ENCODE measurements at places on chromosomes 7 and 10.

- no peak for DNase-seq
Observed at GRCh38 chr7:2631946-2632732, at the start of gene TTYH3. TSS of gene TTYH3 (plus strand) at chr7:2631986. CDS start at chr7:2632156, 170 bp downstream.

- DNase-seq = no peak
Observed at GRCh38 chr7:25077096-25077495, 48.0 kb downstream of the CYCS start.

DNA sequence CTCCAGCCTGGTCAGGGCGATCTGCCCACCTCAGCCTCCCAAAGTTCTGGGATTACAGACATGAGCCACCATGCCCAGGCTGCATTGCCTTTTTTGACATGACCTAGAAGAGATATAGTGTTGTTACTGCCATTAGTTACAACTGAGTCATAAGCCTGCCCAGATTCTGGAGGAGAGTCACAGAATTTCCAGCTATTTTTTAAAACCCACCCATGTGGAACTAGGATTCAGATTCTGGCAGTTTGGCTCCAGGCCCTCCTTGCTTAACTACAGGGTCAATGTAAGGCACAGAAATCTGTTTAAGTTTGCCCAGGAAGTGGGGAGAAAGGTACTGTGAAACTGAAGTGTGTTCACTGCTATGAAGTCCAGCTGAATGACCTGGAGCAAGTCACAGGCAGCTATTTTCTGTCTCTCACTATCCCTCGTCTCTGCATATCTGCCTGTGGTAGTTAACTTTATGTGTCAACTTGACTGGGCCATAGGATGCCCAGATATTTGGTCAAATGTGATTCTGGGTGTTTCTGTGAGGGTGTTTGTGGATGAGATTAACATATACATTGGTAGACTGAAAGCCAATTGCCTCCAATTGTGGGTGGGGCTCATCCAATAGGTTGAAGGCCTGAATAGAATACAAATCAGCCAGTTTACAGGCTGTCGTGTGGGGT, 8.4 kb upstream of the MARVELD1 start:
- no peak for DNase-seq

GRCh38 chr10:14153570-14154055, 177.1 kb downstream of the FRMD4A start:
- no peak for DNase-seq

- no peak for DNase-seq
Observed at GRCh38 chr10:115321360-115321759, 228.2 kb downstream of the ATRNL1 start.

DNA sequence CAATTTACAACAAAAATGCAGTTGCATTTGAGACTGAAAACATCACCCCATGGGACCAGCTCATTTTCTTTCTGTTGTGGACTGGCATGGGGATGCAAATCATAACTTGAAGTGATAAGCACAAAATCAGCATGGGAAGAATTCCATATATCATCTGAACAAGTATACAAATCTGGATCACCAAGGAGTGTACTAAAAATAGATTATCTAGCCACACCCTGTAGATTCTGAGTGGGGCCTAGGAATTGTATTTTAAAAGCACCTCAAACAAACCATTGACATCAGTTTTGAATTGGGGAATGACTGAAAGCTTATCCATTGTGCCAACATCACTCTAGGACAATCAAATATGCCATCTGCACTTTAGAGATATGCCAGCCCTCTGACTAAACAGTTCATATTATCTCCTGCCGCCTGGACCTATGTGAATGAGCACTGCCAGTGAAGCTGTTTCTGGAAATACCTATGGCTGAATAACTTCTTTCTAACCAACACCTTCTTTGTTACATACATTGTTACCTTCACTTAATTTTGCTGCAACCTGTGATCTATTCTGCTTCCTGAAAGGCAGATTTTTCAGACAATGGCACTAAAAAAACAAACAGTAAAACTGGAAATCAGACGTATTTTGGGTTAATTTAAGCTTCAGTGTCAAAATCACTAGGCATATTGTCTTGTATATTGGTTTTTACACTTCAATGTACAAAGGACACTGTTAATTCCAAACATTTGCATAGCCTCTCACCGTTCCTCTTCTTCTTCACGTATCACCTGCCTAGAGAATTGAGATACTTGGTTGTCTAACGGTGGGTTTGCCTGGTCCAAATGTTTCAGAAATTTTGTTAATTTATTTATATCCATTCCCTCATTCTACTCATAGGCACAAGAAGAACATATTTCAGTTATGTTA, 42.4 kb upstream of the HGF start:
- no peak for DNase-seq

DNA sequence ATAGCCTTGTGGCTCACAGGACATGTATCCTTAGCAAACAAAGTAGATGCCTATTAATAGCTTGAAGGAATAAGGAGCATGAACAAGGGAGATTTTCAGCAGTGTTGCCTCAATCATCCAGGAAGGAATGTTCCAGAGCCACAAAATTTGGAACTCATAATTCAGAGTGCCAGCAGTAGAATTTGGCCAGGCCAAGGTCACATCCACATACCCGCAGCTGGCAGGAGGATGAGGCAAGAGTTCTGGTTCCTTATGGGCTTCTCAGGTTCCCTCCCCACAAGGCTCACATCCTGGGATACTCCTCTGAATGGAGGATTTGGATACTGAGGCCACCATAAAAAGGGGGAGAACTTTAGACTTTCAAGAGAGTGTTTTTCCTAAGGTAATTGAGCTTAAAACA, 45.8 kb downstream of the SUFU start:
- DNase-seq = no peak

DNA sequence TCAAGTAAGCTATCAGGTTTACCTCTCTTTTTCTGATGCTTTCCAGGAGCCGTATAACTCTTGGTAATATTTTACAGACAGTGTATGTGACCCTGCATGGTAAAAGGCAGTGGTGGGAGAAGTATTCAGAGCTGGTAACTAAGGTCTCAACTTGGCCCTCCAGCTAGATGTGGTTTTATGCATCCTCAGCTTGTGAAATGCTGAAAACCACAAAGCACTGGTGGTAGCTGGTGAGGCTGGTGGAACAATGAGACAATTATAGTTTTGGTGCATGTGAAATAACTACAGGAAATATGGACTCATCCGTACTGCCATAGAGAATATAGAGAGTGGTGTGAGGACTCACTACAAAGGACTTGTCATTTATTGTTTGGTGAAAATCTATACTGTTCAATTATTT, 383.0 kb upstream of the PCDH15 start:
- no peak for DNase-seq

GRCh38 chr7:150958597-150958996, 19.5 kb downstream of the KCNH2 start:
- no peak for DNase-seq

GRCh38 chr10:6054884-6055283, 7.3 kb downstream of the IL2RA start:
- no peak for DNase-seq

- DNase-seq = no peak
Observed at GRCh38 chr7:2251841-2252771, 10.1 kb downstream of the NUDT1 start.

DNA sequence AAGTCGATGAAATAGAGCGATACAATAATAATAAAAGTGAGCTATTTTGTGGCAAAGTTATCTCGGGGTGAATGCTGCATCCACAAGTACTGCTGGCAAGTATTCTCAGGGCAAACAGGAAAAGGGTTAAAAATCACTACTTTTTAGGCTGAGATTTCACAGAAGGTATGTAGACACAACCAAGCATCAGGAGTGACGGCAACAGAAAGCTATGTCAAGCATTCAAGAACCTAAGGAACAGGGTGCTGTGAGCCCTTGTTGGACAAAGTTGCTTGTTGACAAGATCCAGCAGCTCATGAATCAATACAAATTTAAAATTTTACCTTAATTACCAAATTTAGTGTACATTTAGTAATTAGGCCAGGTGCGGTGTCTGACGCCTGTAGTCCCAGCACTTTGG, 41.2 kb upstream of the C1QL3 start:
- no peak for DNase-seq

DNA sequence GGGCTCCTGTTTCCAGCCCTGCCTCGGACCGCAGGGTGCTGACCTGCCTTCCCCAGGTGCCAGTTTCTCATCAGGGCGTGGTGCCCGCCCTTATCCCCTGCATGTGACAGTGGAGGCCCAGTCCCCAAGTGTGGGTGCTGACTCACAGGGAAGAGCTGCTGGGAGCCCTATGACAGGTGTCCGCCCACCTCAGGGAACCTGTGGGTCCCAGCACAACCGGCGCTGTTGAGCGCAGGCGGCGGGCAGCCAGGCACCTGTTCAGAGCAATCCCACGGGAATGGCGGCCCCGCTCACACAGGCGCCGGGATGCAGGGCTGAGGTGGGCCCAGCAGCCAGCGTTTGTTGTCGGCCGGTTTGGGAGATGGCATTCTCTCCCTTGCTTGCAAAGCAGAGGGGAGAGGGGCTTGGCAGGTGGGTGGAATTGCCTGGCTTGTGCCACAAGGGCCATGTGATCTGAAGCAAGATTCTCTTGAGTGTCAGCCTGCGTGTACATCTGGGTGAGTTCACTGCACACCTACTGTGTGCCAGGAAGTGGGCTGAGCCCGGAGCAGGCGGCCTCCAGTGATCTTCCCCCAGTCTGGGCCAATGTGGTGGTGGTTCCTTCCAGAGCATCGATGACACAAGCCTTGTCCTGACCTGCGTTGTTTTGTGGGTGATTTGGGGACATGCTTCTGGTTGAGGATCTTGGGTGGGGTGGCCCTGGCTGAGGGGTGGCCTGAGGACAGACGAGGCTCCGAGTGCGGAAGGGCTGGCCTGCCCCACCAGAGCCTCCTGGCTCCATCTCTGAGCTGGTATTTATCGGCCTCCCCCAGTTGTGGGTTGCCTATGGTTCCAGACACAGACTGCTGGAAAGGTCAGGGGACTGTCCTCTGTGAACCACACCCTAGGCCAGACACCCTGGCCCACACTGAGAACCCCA, 2.4 kb downstream of the PWWP2B start:
- DNase-seq = no peak

- no peak for DNase-seq
Observed at GRCh38 chr7:110531186-110531585, 559.7 kb upstream of the LRRN3 start.

DNA sequence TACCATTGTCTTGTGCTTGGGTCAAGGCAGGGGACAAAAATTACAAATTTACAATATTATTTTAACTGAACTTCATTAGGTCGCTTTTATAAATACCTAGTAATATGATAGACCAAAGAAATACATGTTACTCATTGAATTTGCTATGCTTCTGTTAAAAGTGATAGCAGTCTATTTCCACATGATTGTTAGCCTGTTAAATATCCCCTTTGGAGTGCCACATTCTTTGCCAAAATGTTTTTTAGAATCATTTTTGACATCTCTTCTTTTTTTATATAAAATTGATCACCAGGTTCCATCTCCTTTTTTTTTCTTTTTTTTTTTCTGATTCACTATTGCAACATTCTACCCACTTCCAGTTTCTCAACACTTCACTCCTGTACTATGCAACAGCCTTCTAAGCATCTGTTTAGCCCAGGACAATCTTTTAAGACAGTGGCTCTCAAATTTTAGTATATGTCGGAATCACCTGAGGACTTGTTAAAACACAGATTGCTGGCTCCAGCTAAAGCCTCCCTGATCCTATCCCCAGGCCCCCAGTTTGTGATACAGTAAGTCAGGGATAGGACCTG, 16.4 kb upstream of the NDUFA5 start:
- no peak for DNase-seq

GRCh38 chr10:15378569-15378968, 7.5 kb upstream of the FAM171A1 start:
- no peak for DNase-seq

DNA sequence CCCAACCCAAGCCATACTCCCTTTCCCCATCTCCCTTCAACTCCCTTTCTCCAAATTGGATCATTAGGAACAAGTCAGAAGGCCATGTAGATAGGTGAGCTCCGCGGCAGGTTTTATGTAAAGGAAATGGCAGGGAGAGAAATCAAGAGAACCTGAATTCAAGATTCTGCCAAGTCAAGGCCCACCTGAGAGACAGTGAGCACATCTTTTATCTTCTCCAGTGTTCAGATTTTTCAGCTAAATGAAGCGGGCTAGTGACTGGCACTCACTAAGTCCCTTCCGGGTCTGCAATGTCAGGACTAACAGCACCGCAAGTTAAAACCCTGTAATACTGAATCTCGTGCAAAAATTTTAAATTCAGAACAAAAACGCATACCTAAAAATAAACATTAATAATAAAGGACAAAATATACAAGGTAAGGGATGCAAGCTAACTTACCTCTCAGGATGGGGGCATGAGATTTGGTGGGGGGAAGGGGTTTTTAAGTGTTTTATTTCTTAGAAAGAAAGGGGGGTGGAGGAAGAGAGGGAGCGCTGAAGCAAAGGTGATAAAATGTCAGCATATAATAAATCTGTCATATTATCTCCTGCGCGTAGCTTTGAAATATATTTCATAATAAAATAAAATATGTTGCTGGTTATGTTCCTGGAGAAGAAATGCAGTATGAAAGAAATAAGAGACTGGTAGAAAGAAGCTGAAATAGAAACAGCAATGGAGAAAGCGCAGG, 17.6 kb downstream of the TCAF1 start:
- no peak for DNase-seq

- DNase-seq = no peak
Observed at GRCh38 chr10:78688901-78689583, 379.7 kb upstream of the ZMIZ1 start.

GRCh38 chr7:12194426-12194825, 16.7 kb upstream of the TMEM106B start:
- DNase-seq = no peak

DNA sequence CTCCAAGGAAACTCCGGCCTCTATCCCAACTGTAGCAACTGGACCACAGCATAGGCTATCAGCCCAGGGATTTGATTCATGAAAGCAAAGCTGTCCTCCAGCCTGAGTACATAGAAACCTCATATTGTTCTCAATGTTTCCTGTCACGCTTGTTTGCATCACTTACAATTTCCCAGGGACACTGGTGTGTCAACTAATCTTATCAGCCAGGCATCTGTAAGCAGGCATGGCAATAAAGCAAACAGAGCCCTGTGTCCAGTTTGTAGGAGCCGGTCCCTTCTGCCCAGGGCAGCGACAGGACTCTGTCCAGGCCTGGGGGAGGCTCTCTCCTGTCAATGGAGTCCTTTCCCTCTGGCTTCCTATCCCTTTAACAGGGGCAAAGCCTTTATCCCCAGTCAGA, 23.0 kb upstream of the CDHR3 start:
- no peak for DNase-seq
